HCT116 (cell line): ENCODE measurements at places on chromosomes 1 and 21. TPM values are rescaled to one million over a fixed set of nuclear protein-coding genes. Genes with fewer than 3 reads are reported as not detected.

DYNLT5 gene
- total RNA-seq = not detected

GJB4 gene
- total RNA-seq = 2.0 TPM

HORMAD1 gene
- total RNA-seq = not detected

CD53 gene
- 0.96 TPM for total RNA-seq

NCMAP gene
- 0.84 TPM for total RNA-seq

KIF2C gene
- 92.6 TPM for total RNA-seq

SLC9C2 gene
- not detected for total RNA-seq

LRRC38 gene
- total RNA-seq = not detected

GJA9 gene
- not detected for total RNA-seq

LRRN2 gene
- 3.2 TPM for total RNA-seq

LCE6A gene
- total RNA-seq = not detected

ESRRG gene
- total RNA-seq = not detected

GNAT2 gene
- 0.76 TPM for total RNA-seq

RHOU gene
- 4.0 TPM for total RNA-seq

SLC6A17 gene
- 10.5 TPM for total RNA-seq

TAS1R1 gene
- not detected for total RNA-seq

GPR3 gene
- 2.8 TPM for total RNA-seq

OLFM3 gene
- not detected for total RNA-seq

WNT2B gene
- 1.5 TPM for total RNA-seq

SLC30A7 gene
- 23.3 TPM for total RNA-seq

WDR64 gene
- not detected for total RNA-seq

ANXA9 gene
- total RNA-seq = 2.7 TPM

ACKR1 gene
- not detected for total RNA-seq

EXTL1 gene
- total RNA-seq = 0.15 TPM

CLIC6 gene
- total RNA-seq = 0.05 TPM

CRNN gene
- not detected for total RNA-seq

ADGRL4 gene
- 0.10 TPM for total RNA-seq

BCL2L15 gene
- total RNA-seq = 0.54 TPM

PWP2 gene
- total RNA-seq = 43.1 TPM

RPS6KA1 gene
- 47.0 TPM for total RNA-seq

OR10T2 gene
- not detected for total RNA-seq

KCNQ4 gene
- total RNA-seq = 4.1 TPM

TSPAN2 gene
- 0.98 TPM for total RNA-seq

FAAH gene
- total RNA-seq = 24.8 TPM

IL12RB2 gene
- 0.22 TPM for total RNA-seq
